NCI-H2081 (cell line): ENCODE measurements at places on chromosomes 1 and 21.

DNA sequence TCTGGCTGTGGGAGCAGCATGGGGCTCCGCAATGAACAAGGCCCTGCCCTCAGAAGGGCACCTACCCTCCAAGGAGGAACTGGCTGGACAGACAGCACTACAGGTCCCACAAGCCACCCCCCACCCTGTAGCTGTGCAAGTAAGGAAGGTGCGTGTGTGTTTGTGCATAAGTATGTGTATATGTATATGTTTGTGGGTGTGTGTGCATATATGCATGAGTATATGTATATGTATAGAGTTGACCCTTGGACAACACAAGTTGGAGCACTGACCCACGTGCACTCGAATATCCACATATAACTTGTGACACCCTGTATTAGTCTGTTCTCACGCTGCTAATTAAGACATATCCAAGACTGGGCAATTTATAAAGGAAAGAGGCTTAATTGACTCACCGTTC, 22.6 kb upstream of the TENT5C start:
- no peak for DNase-seq

- DNase-seq: no peak
These were observed 67.2 kb downstream of the HMGB4 start for GRCh38 chr1:33931111-33931475.

- DNase-seq: no peak
These were observed 14.1 kb downstream of the PTCH2 start for GRCh38 chr1:44828841-44829440.

DNA sequence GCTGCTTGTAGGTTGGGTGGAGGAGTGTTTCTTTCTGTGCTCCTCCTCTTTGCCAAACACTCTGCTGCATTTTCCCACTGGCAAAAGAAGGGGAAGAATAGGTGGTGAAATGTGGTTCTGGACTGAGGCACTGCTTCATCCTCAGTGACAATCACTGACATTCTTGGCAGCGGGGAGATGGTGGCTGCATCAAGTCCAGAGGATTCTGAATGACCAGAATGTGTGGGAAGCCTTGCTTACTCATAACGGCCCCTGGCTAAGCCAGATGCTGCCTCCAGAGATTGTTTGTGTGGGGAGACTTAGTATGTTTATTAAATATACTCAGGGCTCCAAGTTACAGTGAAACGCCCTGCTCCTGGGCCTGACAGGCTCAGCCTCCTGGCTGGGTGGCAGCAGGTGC, 160.3 kb downstream of the CACNA1E start:
- DNase-seq: no peak

DNA sequence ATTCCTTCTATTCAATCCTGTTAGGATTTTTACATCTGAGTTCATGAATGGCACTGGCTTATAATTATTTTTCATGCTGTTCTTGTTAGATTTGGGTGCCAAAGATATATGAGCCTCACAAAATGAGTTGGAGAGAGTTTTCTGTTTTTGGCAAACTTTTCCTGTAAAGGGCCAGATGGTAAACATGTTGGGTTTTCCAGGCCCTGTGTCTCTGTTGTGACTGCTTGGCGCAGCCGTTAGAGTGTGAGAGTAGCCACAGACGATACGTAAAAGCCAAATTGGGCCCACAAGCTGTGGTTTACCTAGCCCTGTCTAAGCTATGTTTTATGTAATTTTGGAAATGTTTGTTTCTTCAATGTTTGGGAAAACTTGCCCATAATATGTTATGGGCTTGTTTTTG, 15.6 kb upstream of the CA6 start:
- DNase-seq: no peak

- DNase-seq: no peak
These were observed 58.4 kb downstream of the LAMC2 start for GRCh38 chr1:183244466-183244865.

DNA sequence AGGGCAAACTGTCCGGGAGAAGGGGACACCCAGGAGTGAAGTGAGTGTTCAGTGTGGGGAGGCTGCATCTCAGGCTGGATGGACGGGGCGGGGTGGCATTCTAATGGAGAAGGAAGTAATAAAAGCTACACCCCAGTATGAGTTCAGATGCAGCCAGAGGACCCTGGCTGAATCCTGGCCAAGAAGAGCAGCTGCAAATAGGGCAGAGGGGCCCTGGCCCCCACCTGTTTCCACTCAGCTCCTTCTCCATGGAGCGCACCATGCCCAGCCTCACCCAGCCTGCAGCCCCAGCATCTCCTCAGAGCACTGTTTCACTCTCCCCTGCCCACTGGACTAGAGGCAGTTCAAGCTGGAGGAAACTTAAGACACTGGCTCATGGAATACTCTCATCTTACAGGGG, 46.4 kb downstream of the KCND3 start:
- no peak for DNase-seq

- peak; percentile 47 for DNase-seq
These were observed 868 bp downstream of the ZBTB40 start for GRCh38 chr1:22452481-22452957.

DNA sequence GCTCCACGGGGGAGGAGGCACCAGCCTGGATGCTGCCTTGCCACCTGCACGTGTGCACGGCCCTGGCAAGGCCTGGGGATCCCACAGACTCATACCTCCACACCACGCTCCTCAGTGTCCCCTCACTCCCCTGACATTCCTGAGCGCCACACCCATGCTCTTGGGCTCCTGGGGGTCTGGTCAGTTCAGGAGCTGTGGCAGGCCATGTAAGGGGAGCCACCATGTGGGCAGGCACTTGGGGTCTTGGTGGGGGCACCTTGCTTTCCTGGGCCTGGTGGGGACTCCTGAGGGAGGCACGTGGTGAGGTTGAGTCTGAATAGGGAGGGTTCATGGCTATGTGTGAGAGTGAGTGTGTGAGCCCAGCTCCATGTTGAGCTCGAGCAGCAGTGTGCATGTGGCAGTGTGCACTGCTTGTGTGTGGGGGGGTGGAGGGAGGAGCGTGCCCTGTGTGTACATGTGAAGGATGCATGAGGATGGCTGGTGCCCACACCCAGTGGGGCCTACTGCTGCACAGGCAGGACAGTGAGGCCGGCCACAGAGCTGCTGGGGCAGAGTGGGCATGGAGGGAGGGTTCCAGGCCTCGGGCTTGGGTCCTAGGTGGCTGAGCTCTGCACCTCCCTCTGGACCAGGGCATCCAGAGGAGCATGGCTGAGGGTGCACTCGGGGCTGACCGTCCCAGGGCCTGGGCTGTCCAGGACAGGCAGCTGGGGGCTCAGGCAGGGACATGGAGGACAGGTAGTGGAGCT, 1.6 kb downstream of the GJC2 start:
- no peak for DNase-seq

- DNase-seq: no peak
These were observed 24.5 kb upstream of the ZNF436 start for GRCh38 chr1:23394181-23394580.

- no peak for DNase-seq
These were observed 199.1 kb upstream of the FMN2 start for GRCh38 chr1:239892602-239893001.

DNA sequence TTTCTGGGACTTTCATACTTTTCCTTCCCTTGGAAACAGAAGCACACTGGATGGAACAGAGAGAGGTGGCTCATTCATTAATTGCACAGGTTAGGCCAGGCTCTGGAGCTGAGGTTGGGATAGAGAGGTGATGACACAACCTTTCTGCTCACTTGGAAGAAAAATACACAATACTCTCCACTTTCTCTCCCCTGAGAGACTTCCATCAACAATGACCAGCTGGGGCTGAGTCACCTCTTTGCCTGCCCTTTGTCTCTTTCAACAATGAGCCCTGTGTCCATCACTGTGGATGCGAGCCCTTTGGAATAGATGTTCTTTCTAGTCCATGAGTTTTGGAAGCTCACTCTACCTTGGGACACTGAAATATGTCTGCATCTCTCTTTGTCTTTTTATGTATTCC, 43.1 kb downstream of the ATP2B4 start:
- DNase-seq: no peak

DNA sequence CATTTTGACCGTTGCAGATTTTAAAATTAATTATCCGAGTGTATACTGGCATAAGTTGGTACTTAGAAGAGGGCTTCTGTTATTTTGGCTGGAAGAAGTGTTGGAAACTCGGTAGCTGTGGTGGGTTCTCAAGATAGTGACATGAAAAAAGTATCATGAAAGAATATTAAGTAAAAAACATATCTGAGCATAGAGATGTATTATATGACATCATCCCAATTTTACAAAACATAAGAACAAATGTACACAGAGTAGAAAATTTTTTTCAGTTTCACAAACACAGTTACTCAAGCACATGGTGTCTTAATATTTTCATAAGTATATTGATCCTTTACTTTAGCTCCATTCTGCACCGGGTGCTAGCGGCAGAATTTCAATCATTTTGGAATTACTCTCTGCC, 684 bp downstream of the IFI16 start:
- DNase-seq: no peak

DNA sequence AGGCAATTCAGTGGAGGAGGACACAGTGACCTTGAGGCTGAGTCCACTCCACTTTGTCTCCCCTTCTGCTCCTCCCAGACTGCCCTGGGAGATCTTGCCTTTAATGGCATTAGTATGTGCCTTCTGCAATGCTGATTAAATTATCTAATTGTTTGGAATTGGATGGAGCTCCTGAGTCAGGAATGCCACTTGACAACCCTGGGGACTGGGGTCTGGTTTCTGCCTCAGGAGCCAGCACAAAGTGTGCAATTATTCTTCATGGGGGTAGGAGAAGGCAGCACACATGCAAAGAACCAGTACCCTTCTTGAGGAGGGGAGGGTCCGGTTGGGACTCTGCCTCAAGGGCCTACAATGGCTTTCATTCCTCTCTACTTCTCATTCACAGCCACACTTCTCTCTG, 11.9 kb upstream of the PLXNA2 start:
- no peak for DNase-seq

DNA sequence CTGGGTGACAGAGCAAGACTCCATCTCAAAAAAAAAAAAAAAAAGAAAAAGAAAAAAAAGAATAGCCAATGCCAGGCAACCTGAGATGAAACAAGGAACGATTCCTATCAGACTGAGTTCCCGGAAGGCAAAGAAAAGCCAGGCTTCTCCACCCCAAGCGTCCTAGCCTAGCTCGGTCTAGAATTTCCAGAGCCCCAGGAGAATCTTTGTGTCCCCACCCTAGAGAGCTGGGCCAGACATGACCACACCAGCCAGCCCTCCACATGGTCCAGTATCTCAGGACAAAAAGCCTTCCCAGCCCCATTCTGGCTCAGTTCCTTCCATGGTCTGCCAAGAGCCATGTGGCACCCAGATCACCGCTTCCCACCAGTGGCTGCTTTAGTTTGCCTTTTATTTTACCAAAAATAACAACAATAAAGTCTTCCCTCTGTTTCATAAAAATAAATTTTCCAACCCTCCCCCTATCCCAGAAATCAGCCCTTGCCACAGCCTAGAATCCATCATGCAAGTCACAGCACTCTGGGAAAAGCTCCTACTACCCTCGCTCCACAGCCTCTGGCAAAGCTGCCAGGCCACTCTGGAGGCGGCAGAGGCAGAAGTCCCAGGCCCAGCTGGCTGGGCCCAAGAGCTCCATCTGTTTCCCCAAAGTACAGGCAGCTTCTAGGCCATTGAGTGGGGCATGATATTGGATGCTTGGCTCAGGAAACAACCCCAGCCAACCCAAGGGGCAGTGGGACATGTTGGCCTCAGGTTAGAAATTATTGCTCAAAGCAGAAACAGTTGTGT, 3.5 kb upstream of the MKNK1 start:
- no peak for DNase-seq

GRCh38 chr1:156421062-156421938, 52.3 kb downstream of the RHBG start:
- peak; percentile 85 for DNase-seq

DNA sequence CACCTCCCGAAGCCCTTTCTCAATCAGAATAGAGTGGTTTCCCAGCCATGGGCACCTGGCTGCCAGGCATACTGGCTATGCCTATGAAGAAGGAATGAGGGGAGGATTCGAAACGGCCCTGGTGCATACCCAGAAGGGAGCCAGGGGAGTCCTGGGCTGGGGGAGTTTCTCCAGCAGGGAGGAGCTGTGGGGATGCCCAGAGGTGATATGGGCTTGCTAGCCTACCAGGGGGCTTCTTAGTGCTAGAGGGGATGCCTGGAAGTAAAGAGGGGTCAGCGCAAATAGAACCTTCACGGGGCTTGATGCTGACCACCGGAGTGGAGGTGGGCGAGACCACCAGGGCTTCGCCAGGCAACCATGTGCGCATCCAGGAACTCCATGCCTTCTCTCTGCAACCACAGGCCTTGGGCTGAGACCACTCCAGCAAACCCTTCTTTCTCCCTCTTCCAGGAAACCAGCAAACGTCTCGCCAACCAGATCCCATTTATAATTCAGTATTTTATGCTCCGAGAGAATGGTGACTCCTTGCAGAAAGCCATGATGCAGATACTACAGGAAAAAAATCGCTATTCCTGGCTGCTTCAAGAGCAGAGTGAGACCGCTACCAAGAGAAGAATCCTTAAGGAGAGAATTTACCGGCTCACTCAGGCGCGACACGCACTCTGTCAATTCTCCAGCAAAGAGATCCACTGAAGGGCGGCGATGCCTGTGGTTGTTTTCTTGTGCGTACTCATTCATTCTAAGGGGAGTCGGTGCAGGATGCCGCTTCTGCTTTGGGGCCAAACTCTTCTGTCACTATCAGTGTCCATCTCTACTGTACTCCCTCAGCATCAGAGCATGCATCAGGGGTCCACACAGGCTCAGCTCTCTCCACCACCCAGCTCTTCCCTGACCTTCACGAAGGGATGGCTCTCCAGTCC, 18.2 kb upstream of the MX1 start:
- no peak for DNase-seq

DNA sequence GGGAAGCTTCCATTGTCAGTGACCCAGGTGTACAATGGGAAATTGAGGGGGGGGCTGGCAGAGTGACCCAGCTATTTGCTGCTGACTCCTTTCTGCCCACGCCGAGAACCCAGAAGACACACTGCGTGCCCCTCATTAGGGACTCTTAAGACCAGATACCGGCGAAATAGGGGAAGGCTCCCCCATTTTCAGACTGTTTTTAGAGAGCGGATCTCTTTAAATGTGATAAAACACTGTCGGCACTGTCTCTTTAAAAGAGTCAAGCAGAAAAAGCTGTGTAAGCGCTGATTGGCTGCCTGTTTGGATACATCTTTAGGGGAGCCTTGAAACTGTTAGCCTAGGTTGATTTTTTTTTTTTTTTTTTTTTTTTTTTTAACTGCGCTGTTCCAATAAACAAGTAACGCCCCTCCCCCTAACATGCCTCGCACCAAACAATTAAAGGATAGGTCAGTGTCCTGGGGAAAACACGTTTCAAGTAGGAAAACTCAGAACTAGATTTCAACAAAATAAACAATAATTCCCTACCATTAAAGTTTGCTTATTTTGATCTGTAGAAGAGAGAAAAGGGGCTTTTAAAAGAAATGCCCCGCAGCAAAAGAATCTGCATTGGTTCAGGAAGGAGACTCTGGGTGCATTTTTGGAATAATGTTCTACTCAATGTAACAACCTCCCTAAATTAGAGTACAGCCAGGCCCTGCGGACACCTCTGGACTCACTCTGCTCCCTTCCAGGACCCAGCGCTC, 1.4 kb upstream of the SSBP3 start:
- DNase-seq: peak; percentile 91
